GOT3 (cell line): ENCODE measurements at places on chromosomes 12 and 14.
A peak's percentile ranks its signal among the peaks of the same experiment; 100 is the strongest.

DNA sequence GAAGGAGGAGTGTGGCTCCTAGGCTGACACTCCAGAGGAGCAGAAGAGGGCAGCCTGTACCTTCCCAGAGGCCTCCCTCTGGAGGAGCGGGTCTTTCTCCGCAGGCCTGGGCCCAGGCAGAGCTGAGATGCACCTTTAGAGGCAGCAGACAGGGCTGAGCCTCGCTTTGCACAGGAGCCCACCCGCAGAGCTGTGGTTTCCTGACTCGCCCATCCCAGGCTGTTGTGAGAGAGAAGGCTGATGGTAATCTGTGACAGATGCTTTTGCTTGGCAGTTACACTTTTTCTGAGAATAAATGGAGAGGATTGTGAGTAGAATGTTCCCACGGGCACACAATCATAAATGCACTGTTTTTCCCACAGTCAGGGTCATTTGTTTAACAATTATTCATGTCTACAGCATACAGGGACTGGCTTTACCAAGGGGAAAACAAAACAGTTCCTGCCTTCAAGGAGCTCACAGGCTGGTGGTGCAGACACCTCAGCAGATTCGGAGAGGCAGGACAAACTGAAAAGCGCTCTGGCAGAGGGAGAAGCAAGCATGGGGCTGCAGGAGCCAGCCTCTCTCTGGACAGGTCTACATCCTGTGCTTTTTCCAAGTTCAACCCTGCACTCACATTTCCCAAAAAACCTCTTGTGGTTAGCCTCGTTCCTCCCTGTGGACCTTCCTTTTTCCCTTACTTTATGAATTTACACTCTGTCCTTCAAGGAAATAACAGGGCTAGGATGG, 13.9 kb downstream of the EVL start:
- no peak for DNase-seq

DNA sequence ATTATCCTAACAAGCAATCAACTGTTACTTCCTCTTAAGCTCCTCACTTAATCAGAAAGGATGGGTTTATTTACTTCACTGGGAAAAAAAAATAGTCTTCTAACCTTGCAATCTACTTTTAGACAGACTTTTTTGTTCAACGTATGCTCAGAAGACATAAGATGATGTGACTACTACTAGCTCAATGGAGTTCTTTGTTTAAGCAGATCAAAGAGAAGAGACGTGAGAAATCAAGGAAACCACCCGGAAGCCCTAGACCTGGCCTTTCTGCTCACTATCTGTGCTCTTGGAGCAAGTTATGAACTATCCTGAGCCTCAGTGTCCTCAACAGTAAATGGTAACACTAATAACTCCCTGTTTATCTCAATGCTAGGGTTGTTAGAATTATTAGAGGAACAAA, 78.5 kb downstream of the ARMH4 start:
- no peak for DNase-seq

DNA sequence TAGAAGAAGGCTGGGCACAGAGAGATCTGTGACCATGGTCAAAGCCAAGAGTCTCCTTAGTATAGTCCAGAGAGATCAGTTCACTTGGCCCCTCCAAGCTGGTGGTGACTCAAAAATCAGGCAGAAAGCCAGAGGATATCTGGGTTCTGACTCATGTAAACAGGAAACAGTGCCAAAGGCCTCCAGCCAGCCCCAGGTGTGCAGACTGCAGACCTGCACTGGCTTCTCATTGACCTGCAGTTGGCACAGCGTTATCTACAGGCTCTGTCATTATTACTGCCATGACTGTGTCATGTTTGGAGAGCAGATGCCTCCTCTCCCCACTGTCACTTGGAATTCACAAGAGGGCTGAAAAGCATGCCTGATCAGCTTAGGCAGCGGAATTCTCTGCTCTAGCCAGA, 295.7 kb upstream of the PRKD1 start:
- DNase-seq: no peak

- no peak for DNase-seq
Measured at GRCh38 chr12:70002097-70002911, 177.3 kb downstream of the MYRFL start.

DNA sequence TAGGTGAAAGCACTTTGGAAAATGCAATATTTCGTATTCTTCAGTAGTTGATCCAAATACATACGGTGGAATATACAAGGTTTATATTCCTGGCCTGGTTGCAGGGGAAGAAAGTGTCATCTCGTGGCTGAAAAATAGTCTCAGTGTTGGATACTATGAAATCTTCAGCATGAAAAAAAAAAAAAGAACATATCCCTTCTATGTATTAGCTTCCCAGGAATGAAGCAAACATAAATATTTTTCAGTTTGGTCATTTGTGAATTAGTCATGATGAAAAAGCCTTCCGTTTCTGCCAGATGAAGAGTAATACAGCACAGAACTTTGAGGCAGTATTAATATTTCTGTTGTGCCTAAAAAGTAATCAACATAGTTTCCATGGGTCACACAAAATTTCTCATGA, 36.7 kb downstream of the FLRT2 start:
- no peak for DNase-seq

DNA sequence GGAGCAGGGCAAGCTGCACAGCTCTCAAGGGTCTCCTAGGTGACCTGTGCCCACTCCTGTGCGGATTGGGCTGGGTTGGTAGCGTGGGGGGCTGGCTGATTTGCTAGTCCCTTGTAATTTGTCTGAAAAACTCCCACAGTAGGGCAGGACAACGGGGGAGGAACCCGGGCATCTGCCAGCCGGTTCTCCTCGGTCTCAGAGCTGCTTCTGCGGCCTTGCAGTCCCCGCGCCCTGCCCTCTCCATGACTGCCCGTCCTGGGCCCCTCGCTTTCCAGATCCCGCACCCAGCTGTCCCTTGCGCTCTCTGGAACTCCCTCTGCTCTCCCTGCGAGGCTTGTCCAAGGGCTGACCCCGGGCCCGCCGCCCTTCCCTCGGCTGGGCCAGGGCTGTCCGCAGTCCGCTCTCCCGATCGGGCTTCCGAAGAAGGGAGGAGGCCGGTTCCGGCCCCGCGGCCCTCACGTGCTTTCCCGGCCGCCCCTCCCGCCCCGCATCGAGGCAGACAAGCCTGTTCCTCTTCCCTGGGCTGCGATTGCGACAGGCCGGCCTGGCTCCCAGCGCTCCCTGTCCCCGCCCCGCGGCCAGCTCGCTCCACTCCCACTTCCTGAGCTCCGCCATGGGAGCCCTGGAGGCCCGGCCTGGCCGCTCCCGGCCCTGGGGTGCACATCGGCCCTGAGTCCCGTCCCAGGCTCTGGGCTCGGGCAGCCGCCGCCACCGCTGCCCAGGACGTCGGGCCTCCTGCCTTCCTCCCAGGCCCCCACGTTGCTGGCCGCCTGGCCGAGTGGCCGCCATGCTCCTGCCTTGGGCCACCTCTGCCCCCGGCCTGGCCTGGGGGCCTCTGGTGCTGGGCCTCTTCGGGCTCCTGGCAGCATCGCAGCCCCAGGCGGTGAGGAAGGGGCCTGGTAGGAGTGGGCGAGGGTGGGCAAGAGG, at the start of gene LTBR:
Gene LTBR (plus strand): TSS at position 591 of the 927 bp plus-strand sequence. CDS start 197 bp downstream, at position 788.
- peak; percentile 53 for DNase-seq

- no peak for DNase-seq
Measured at GRCh38 chr14:55620277-55620676, 40.3 kb downstream of the KTN1 start.

- DNase-seq: no peak
Measured at GRCh38 chr12:67035121-67035520, 234.0 kb upstream of the CAND1 start.

DNA sequence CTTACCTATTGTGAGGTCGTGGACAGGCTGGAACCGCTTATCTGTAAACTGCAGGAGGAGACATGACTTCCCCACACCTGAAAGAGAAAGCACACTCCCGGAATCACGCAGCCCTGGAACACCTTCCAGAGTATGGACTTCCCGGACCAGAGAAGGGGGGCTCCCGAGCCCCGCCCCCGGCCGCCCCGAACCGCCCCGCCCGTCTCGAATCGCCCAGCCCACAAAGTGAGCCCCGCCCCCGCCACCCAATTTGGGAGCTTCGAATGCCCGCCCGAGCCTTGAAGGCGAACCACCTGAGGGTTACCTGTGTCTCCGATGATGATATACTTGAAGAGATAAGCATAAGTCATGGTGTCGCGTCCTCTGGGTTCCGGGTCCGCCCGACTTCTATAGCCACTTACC, 235 bp downstream of the RAB2B start:
- DNase-seq: no peak

DNA sequence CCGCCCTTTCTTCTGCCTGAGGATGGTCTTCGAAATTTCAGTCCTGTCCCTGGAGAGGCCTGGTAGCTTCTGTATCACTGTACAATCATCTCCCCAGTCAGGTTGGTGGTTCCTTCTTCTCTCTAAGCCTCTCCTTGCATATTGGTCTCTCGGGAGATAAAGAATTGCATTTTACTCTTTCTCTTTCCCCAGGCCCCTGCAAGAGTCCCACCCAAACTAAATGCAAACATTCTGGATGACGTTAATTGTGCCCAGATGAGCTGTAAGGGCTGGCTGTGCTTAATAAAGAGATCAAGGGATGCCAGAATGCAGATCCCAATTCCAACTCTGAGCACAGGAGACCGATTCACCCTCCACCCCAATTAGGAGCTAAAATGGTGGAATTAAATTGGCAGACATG, 835.4 kb upstream of the TMEM132C start:
- DNase-seq: no peak

DNA sequence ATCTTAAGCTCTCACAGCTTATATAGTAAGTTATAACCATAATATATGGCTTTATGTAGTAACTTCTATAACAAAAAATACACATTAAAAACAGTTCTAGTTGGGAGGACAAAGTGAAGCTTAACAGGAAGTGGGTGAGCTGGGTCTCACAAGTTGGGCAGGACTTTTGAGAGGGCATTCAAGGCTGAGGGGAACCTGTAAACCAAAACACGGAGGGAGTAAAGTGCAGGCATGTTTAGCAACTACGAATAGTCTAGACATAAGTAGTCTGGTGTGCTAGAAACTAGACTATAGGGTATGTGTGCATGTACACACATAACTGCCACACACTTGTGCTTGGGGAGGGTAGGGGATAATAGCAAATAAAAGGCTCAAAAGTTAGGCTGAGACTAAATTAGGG, 14.2 kb upstream of the NEK9 start:
- no peak for DNase-seq

DNA sequence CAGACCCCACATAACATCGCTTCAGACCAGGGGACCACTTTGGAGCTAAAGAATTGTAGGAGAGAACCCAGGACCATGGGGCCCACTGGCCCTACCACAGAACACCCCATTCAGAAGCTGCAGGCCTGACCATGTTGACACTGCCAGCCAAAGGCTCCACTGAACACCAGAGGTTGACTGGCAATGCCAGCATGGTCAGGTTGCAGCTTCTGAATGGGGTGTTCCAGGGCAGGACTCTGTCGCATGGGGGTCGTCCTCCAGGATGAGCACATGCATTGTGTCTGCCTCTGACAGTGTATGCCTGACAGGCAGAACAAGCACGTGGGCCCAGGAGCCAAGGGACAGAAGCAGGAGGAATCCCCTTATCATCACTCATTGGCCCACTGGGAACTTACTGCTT, 34.1 kb downstream of the DIO3 start:
- DNase-seq: no peak

GRCh38 chr12:110917467-110917866, 2.9 kb downstream of the MYL2 start:
- DNase-seq: no peak
